ENCODE measurements at places on chromosomes 7 and 10.

DNA sequence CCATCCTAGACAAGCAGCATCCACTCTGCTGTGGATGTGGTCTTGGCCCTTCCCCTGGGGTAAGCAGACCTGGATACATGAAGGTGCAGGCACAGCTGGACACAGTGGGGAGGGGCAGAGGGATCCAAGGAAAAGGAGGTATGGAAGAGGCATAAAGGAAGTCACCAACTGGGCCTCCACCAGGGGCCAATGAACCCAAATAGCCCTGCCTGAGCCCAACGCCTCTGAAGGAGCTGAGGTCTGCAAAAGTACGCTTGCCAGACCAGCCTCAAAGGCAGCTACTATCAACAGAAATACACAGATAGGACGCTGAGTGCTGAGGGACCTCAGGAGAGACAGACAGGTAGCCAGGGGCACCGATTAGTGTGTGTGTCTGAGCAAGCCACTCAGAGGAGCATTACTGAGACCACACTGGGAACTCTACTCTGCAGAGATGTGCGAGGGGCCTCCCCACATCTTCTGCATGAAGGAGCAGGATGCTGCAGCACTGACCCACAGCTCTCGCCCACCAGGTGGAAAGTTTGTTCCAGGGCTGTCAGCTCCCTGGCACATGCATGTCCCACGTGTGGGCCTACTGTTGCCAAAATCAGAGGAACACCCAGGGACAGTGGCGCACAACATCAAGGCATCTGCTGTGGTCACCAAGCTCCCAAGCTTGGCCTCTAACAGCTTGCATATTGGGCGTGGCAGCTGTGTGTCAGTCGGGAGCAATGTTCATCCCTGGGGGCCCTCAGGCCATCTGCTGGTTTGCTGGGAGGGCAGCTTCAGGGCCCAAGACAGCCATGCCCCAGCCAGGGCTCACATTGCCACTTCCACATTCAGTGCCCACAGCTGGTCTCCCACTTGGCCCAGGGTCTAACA lies 40.0 kb downstream of the MKI67 start:
- DNase-seq = no peak

GRCh38 chr7:112669306-112669705 lies 120.9 kb downstream of the TMEM168 start:
- no peak for DNase-seq

GRCh38 chr7:1666317-1666822 lies 3.7 kb upstream of the ELFN1 start:
- no peak for DNase-seq

DNA sequence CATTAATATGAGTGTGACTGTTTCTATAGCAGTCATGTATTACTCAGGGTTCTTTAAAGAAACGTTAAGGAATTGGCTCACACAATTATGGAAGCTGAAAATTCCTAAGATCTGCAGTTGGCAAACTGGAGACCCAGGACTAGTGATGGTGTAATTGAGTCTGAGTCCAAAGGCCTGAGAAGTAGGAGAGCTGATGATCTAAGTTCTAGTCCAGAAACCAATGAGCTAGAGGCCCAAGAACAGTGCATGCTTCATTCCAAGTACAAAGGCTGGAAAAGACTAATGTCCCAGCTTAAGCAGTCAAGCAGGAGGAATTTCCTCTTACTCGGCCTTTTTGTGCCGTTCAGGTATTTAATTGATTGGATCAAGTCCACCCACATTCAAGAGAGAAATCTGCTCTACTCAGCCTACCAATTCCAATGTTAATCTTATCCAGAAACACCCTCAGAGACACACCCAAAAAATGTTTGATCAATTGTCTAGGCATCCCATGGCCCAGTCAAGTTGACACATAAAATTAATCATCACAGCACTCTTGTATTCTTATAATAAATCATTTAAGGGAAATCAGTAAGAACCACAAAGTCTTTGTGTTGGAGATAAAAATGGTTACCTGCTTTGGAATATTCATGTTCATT lies 312.1 kb downstream of the PRKG1 start:
- DNase-seq = no peak

- no peak for DNase-seq
Measured at GRCh38 chr10:21534604-21535493, 817 bp downstream of the MLLT10 start.

GRCh38 chr10:46556515-46557318 lies at the start of gene GPRIN2:
TSS of gene GPRIN2 (minus strand) at chr10:46556658. CDS start at chr10:46550736, 5,922 bp downstream.
- DNase-seq = no peak

DNA sequence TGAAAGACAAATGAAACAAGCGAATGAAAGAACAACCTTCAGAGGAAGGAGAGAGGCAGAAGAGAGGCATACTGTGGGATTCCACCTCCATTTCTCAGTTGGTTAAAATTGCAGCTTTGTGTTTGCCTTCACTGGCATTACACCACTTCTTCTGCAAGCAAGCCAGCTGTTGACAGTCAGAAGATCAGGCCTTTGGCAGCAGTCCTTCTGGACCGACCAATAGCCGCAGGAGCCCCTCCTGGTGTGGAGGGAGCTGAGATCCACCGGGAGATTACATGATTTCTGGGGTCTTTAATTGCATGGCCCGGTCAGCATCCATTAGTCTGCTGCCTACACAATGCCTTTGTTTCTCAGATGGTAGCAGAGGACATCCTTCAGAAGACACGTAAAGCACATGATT lies 206.7 kb downstream of the ADAM12 start:
- no peak for DNase-seq

GRCh38 chr7:12481722-12482121 lies 78.1 kb upstream of the VWDE start:
- no peak for DNase-seq

- no peak for DNase-seq
Measured at GRCh38 chr10:46541735-46542566, 14.5 kb downstream of the GPRIN2 start.

DNA sequence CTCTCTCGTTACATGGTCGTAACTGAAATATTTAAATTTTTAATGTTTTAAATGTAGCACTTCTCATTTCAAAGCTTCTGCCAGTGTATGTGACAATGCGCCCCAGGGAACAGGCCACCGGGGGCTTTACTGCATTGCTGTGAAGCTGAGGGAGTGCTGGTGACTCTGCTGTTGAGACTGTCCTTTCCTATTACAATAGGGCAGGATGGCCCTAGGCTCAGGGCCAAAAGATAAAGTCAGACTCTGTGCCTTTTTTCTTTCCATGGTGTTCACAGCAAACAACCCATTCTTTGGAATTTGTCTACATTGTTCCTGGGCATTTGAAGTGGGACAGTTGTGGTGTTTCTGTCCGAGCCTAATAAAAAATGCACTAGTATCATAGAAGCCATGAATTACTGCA lies 107.3 kb downstream of the GALNT11 start:
- no peak for DNase-seq

- no peak for DNase-seq
Measured at GRCh38 chr7:39890411-39890810, 59.6 kb upstream of the CDK13 start.

- DNase-seq = no peak
Measured at GRCh38 chr10:6781133-6781770, 201.2 kb upstream of the PRKCQ start.

- DNase-seq = no peak
Measured at GRCh38 chr7:111931958-111932357, 274.2 kb downstream of the DOCK4 start.

- no peak for DNase-seq
Measured at GRCh38 chr10:49050366-49050765, 65.0 kb downstream of the VSTM4 start.

- no peak for DNase-seq
Measured at GRCh38 chr7:375321-375831, 85.4 kb downstream of the FOXL3 start.

Measured in HS-5 (cell line).